Fibroblast of skin of scalp (primary cell): ENCODE measurements at places on chromosomes 2 and 18.

GRCh38 chr18:48290162-48290926 is 118.8 kb downstream of the ZBTB7C start:
- no peak for DNase-seq

DNA sequence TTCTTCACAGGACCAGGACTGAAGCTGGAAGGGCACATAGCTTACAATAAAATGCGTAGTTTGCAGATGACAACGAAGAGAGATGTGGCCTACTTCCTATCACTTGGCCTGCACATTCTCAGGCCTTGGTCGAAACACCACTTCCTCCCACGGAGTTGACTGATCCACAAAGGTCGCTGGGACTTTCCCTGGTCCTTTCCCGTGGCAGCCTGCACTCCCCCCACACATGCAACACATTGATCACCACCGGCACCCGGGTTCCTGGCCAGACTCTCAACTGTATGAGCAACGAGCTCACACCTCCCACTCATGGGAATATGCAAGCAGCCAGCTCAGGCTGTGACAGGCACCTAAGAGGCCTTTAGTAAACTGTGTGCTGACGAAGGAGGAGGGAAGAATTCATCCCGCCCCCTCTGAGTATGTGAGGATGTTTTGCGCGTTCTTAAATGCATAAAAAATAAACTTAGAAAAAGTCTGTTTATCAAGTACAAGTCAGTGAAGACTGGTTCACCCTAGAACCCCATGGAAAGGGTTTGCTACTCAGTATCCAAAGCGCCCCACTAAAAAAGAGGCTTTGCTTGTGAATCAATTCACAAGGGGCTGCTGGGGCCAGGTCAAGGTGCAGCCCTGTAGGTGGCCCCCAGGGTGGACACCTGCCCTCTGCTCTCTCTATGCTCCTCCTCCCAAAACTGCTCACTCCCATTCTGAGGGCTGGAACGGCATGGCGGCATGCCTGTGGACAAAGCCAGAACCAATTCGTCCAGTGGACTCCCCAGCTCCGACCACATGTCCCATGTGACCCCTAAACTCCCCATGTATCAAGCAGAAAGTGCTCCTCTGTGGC is 154.3 kb downstream of the EIPR1 start:
- no peak for DNase-seq

DNA sequence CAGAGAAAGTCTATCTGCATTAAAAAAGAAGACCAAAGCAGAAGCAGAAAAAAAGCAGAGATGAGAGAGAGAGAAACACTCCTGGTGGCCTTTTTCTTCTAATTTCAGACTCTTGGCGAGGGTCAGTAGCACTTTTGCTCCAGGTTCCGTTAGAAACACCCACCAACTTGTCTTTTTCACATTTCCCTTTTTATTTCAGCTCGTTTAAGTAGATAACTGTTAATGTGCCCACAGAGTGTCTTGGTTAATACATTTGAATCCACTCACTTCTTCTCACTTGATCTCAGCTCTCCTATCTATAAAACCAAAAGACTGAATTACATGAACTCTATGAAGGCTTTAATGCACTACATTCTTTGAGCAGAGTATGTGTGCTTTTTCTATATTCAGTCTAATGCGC is 63.1 kb downstream of the AAK1 start:
- no peak for DNase-seq

GRCh38 chr2:64329848-64330247 is 124.1 kb upstream of the LGALSL start:
- peak; percentile 9 for DNase-seq

DNA sequence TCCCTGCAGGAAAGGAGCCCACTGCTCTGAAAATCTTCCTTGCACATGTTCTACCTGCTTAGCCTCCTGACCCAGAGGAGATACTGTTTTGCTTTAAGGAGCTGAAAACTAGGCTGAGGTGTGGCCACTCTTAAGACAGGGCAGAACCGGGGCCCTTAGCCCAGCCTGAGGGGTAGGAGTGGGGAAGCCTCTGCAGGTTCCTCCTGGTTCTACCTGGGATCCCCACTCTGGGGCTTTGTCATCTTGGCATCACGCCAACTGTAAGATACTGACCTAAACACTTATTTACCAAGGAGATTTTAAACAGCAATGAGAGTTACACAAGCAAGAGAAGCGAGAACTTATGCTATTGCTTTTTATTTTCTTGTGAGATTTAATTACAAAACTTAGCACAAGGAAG is 86.9 kb downstream of the KCTD1 start:
- DNase-seq: no peak

- peak; percentile 59 for DNase-seq
Measured at GRCh38 chr2:1546023-1546591, 132.8 kb downstream of the TPO start.
